ENCODE measurements at places on chromosomes 3 and 15.

GRCh38 chr3:16509721-16510619, 3.5 kb downstream of the RFTN1 start:
- no peak for DNase-seq

DNA sequence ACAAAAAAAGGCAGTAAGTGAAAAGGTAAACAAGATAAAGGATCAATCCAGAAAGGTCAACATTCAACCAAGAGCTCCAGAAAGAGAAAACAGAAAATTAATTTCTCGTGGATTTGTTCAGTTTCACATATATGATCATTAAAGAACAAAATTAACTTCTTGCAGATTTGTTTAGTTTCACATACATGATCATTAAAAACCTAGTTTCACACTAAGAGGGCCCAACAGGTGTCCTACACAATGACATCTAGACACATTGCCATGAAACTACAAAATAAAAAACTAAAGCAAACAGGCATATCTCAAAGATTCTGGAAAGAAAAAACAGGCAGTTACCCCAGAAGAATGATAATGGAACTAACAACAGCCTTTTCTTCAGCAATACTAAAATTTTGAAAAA, 22.1 kb downstream of the PHC3 start:
- DNase-seq, result no peak

DNA sequence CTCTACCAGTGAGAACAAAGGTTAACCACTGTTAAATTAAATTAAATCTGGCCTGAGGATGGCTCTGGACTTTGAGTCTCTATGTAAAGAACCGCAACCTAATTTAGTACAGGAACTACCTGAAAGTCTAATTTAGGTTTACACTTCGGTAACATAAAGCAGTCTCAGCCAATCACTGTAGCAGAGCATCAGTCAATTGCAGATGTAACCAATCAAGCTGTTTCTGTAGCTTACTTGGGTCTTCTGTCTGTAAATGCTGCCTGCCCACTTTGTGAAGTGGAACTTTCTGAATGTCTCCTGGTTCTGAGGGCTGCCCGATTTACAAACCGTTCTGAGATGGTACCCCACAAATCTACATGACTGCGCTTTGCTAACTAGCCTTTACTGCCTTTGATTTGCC, 39.1 kb upstream of the RASGRP1 start:
- DNase-seq, result no peak

DNA sequence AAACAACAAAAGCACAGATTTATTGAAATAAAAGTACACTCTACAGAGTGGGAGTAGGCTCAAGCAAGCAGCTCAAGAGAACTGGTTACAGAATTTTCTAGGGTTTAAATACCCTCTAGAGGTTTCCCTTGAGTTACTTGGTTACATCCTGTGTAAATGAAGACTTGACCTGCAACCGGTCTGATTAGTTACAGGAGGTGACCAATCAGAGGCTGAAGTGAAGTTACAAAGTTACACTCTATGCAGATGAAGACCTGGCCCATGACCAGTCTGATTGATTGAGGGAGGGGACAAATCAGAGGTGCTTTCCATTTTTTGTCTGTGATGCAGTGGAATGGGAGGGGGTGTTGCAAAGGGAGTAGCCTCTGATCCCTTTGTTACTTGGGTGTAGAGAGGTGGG, 723.4 kb downstream of the ZPLD1 start:
- no peak for DNase-seq

DNA sequence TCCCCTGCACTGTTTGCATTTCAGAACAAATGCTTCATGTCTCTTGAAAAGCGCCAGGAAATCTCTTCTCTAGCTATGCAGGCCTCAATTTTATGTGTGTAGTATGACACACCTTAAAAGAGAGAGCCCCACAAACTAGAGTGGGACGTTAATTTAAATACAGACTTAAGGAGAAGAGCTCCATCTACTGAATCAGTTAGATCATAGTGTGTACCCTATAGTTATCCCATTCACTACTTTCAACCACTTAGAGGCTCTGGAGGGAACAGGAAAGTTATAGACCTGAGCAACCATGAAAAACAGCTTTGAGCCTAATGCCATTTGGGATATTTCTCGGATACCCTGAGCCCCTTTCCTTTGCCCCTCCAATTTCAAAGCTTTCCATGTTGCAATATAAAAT, 153.7 kb downstream of the TIGIT start:
- no peak for DNase-seq

Data from stimulated activated CD8-positive, alpha-beta memory T cell treated with anti-CD3 and anti-CD28 coated beads, Interleukin-4, amount 100 ng/mL, for 4 hours (primary cell).